Activated gamma-delta T cell treated with anti-CD3 and anti-CD28 coated beads, Interleukin-2, amount 50 U/mL, for 16 hours (primary cell): ENCODE measurements at places on chromosomes 2 and 18.

DNA sequence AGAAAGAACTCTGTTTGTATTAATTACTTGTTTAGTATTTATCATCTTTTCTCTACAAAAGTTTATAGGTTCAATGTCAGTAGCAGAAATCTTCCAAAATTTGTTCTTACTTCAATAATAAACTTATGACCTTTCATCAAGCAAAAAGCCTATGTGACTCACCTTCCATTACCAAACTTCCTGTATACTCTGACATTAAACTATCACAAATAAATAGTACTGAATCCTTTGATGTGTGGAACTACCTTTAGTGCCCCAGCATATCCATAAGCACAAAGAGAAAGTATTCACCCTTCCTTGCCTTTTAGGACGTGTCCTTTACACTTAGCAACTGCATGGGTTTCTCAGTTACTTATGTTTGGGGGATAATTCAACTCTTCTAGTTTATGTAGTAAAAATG lies 166.0 kb downstream of the EHBP1 start:
- no peak for DNase-seq

GRCh38 chr2:228916416-228917090 lies 354.5 kb downstream of the PID1 start:
- no peak for DNase-seq

DNA sequence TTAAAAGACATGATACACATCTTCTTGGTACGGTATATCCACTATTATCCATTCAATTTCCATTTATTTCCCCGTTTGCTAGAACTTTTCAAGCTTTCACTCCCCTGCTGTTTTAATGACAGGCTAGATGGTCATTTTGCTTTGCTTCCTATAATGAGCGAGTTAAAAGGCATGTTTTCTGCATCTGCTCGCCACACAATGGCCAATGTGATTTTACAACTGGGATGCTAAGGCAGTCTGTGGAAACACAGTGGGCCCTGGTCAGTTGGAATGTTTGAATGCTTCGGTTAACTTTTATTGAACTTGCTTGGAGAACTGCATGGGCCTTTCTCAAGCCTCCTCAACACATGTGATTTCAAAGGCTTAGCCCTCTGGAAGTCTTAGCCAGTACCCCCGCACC lies 48.4 kb upstream of the TNP1 start:
- DNase-seq: no peak

- no peak for DNase-seq
These were observed 110.2 kb upstream of the GPC1 start for GRCh38 chr2:240325016-240326007.

GRCh38 chr2:129764376-129765325 lies 214.8 kb upstream of the RAB6C start:
- no peak for DNase-seq

GRCh38 chr2:151102226-151102625 lies 159.4 kb downstream of the RBM43 start:
- no peak for DNase-seq

- no peak for DNase-seq
These were observed 159.6 kb upstream of the LMAN1 start for GRCh38 chr18:59518705-59519104.
